ENCODE measurements at places on chromosomes 11 and 22. TPM values are rescaled to one million over a fixed set of nuclear protein-coding genes. Genes with fewer than 3 reads are reported as not detected.

CCDC87 gene
- not detected for total RNA-seq

TCP11L1 gene
- 19.1 TPM for total RNA-seq

TPBGL gene
- total RNA-seq: 0.07 TPM

POTEH gene
- not detected for total RNA-seq

MACROD1 gene
- total RNA-seq: 10.1 TPM

NFAM1 gene
- 0.07 TPM for total RNA-seq

ZNF280B gene
- 2.4 TPM for total RNA-seq

NAALADL1 gene
- 14.8 TPM for total RNA-seq

FADS3 gene
- 2.6 TPM for total RNA-seq

OR6T1 gene
- total RNA-seq: not detected

LGALS12 gene
- 0.23 TPM for total RNA-seq

ADAMTS8 gene
- not detected for total RNA-seq

NXPE2 gene
- not detected for total RNA-seq

FAT3 gene
- total RNA-seq: not detected

CRYBB3 gene
- total RNA-seq: 0.52 TPM

TECTA gene
- 0.18 TPM for total RNA-seq

DDX17 gene
- 452 TPM for total RNA-seq

Measured in activated CD8-positive, alpha-beta memory T cell treated with anti-CD3 and anti-CD28 coated beads, Interleukin-2, amount 10 ng/mL, durations not matched to agents 7 days and 5 days (primary cell).